ENCODE measurements at places on chromosomes 11 and 22. TPM values are rescaled to one million over a fixed set of nuclear protein-coding genes. Genes with fewer than 3 reads are reported as not detected.
A peak's percentile ranks its signal among the peaks of the same experiment; 100 is the strongest.

The OR2D2 gene
- total RNA-seq: 0.20 TPM

The GLYAT gene
- not detected for total RNA-seq

The ZNF70 gene
- total RNA-seq: 3.1 TPM

The ANKK1 gene
- total RNA-seq: 0.12 TPM

The LRRC56 gene
- 1.9 TPM for total RNA-seq

The IL10RA gene
- 3.1 TPM for total RNA-seq

The IRAG1 gene
- total RNA-seq: 2.1 TPM

- H3K27me3 ChIP-seq: no peaks in the 10 kb centered on the region
- peak; percentile 60 for DNase-seq
- H3K4me1 ChIP-seq: no peaks in the 10 kb centered on the region
- no peaks in the 10 kb centered on the region for H3K36me3 ChIP-seq
- H3K27ac ChIP-seq: peak overlapping the region; percentile 33
These were observed 49.5 kb upstream of the SMIM38 start for GRCh38 chr11:69106031-69106811.

- no peak overlapping the region for H3K27ac ChIP-seq
- DNase-seq: no peak
- H3K27me3 ChIP-seq: no peaks in the 10 kb centered on the region
- no peak overlapping the region for H3K4me3 ChIP-seq
These were observed 14.6 kb upstream of the CTSC start for GRCh38 chr11:88352139-88352538.

GRCh38 chr11:68840661-68841653 lies 759 bp downstream of the CPT1A start:
- H3K4me1 ChIP-seq: peaks cover 28% of the 10 kb centered on the region
- H3K27ac ChIP-seq: peak overlapping the region; percentile 99
- H3K27me3 ChIP-seq: no peaks in the 10 kb centered on the region

DNA sequence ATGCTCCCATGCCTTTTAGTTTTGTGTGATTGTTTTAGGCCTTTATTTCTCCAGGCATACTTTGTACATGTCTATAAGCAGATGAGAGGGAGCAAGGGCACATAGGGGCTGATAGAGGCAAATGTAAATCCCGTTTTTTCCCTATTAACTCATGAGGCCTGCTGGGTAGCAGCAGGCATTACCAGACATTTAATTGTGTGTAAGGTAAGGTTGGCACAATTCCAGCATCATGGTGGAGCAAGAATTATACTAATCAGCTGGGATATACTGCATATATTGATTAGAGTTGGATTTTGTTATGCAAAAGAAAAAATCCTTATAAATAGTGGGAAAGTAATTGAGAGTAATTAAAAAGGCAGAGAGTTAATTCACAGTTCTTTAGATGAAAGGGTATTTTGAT lies 12.2 kb downstream of the FAT3 start:
- H3K36me3 ChIP-seq: no peaks in the 10 kb centered on the region
- H3K27me3 ChIP-seq: no peaks in the 10 kb centered on the region
- no peak for DNase-seq
- no peak overlapping the region for H3K27ac ChIP-seq

DNA sequence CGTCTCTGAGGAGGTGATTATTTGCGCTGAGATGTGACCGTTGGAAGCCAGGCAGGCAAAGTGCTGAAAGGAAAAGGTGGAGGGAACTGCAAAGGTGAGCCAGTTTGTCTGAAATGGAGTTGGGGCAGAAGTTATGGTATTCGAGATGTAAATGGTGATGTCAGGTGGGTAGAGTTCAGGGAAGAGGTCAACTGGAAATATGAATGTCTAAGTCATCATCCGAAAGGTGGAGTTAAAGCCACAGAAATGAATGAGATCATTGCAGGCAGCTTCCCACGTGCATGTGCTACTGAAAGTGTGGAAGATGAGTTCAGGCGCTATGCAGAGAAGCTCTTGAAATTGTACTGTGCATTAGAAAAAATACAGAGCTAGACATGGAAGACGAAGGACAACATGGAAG lies 2.2 kb upstream of the BPIFC start:
- no peaks in the 10 kb centered on the region for H3K36me3 ChIP-seq
- no peak for DNase-seq
- no peak overlapping the region for H3K27ac ChIP-seq
- no peak overlapping the region for H3K4me3 ChIP-seq

DNA sequence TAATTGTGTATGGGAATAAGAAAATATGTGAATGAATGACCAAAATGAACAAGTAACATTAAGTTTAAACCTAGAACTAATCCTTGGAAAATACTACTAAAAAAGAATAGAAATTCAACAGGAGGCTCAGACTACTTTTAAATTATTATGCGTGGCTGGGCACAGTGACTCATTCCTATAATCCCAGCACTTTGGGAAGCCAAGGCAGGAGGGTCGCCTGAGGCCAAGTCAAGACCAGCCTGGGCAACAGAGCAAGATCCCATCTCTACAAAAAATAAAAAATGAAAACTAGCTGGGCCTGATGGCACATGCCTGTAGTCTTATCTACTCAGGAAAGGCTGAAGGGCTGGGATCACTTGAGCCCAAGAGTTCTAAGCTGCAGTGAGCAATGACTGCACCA lies 85.4 kb upstream of the CLNS1A start:
- no peaks in the 10 kb centered on the region for H3K27me3 ChIP-seq
- H3K4me3 ChIP-seq: no peak overlapping the region
- no peak overlapping the region for H3K27ac ChIP-seq
- no peaks in the 10 kb centered on the region for H3K4me1 ChIP-seq
- no peak for DNase-seq

DNA sequence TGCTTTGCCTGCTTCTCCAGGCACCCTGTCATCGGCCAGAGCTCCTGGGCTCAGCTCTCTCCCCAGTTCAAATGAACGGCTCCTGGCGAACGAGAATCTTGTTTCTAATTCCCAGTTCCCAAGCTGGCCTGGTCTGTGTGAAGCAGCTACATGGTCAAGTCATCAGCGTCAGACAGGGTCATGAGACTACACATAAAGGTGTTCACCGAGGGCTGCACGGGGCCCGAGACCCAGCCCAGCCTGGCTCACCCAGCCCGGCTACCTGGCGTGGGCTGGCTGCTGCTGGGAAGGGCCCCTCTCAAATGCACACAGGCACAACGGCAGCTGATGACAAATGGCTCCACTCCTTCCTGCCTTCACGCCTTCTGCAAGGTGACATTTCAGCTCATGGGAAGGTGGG lies 14.6 kb upstream of the CELSR1 start:
- no peak overlapping the region for H3K4me3 ChIP-seq
- no peak overlapping the region for H3K27ac ChIP-seq
- H3K27me3 ChIP-seq: no peaks in the 10 kb centered on the region
- no peak for DNase-seq
- no peaks in the 10 kb centered on the region for H3K36me3 ChIP-seq

DNA sequence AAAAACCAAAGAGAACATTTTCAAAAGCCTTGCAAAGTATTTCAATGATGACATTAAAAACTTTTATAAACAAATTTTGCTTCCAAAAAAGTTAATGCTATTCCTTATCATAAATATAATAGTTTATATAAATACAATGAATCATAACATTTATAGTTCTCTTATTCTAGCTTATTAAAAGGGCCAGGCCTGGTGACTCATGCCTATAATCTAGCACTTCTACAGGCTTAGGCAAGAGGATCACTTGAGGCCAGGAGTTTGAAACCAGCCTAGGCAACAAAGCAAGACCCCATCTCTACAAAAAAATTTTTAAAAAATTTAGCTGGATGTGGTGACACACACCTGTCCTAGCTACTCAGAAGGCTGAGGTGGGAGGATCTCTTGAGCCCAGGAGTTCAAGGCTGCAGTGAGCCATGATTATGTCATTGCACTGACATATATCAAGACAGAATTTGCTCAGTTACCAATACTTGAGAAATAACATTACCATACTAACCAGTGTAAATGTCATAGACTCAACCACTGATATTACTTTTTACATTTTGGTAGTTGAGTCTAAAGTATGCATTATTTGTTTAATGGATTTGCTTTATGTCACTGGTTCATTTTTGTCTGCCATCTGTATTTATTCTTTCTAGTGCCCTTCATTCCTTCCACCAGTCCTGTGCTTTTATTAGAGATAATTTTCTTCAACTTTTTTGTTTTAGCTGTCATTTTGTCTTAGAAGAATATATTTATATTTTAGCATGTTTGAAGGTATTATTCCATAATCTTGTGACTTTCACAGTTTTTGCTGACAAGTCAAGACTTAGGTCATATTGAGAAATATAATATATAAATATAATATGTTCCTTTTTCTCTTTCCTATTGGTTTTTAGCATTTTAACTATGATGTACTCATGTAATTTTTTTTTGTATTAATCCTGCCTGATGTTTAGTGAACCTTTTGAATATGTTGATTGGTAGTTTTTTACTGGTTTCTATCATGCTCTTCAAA lies 56.2 kb downstream of the CYP2R1 start:
- no peak overlapping the region for H3K27ac ChIP-seq
- no peaks in the 10 kb centered on the region for H3K36me3 ChIP-seq

DNA sequence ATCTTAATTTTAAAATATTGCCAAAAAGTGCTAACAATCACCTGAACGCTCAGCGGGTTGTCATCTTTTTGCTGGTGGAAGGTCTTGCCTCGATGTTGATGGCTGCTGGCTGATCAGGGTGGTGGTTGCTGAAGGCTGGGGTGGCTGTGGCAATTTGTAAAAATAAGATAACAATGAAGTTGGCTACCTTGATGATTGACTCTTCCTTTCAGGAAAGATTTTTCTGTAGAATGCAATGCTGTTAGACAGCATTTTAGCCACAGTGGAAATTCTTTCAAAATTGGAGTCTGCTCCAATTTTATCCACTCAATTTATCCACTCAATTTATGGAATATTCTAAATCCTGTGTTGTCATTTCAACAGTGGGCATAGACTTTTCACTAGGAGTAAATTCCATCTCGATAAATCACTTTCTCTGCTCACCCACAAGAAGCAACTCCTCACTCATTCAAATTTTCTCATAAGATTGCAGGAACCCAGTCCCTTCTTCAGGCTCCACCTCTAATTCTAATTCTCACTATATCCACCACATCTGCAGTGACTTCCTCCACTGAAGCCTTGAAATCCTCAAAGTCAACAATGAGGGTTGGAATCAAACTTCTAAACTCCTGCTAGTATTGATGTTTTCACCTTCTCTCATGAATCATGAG lies 78.8 kb downstream of the LINC01488 start:
- H3K4me1 ChIP-seq: no peaks in the 10 kb centered on the region
- H3K4me3 ChIP-seq: no peak overlapping the region
- DNase-seq: no peak
- H3K27ac ChIP-seq: no peak overlapping the region
- H3K36me3 ChIP-seq: no peaks in the 10 kb centered on the region

DNA sequence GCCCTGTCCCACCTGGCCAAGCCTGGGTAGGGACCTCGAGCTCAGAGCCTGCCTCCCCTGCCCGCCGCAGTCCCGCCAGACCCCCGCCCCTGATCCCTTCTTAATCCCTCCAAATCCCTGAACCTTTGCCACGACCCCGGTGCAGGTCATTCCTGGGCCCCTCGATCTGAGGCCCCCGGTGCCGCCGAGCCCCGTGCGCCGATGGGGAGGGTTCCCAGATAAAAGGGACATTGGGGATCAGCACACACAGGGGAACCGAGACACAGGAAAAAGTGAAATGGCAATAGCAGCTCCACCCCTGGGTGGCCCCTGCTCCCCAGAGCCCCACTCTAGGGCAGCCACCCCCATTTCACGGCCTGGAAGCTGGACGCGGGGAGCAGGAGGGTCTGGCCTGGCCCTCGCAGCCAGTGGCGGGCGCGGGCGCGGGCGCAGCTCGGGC lies 1.3 kb upstream of the WNT7B start:
- no peaks in the 10 kb centered on the region for H3K36me3 ChIP-seq
- no peaks in the 10 kb centered on the region for H3K4me1 ChIP-seq
- no peak overlapping the region for H3K27ac ChIP-seq
- DNase-seq: no peak
- peak overlapping the region; percentile 45 for H3K4me3 ChIP-seq
- H3K27me3 ChIP-seq: peaks cover 3% of the 10 kb centered on the region

DNA sequence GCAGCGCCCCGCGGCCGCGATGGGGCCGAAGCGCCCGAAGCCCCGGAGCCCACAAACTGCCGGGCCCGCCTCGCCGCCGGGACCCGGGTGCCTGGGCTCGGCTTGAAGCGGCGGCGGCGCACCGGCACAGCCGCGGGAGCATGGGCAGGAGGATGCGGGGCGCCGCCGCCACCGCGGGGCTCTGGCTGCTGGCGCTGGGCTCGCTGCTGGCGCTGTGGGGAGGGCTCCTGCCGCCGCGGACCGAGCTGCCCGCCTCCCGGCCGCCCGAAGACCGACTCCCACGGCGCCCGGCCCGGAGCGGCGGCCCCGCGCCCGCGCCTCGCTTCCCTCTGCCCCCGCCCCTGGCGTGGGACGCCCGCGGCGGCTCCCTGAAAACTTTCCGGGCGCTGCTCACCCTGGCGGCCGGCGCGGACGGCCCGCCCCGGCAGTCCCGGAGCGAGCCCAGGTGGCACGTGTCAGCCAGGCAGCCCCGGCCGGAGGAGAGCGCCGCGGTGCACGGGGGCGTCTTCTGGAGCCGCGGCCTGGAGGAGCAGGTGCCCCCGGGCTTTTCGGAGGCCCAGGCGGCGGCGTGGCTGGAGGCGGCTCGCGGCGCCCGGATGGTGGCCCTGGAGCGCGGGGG lies 346 bp downstream of the FJX1 start:
- H3K4me3 ChIP-seq: peak overlapping the region; percentile 48
- peaks cover 12% of the 10 kb centered on the region for H3K4me1 ChIP-seq
- peak; percentile 78 for DNase-seq
- no peaks in the 10 kb centered on the region for H3K27me3 ChIP-seq

- H3K4me3 ChIP-seq: no peak overlapping the region
- H3K27me3 ChIP-seq: no peaks in the 10 kb centered on the region
- H3K36me3 ChIP-seq: no peaks in the 10 kb centered on the region
These were observed 1098.6 kb upstream of the CCDC90B start for GRCh38 chr11:84384731-84385130.

- no peaks in the 10 kb centered on the region for H3K27me3 ChIP-seq
- H3K4me1 ChIP-seq: peaks cover 15% of the 10 kb centered on the region
- peak overlapping the region; percentile 5 for H3K27ac ChIP-seq
- H3K36me3 ChIP-seq: peaks cover 6% of the 10 kb centered on the region
- DNase-seq: no peak
- H3K4me3 ChIP-seq: no peak overlapping the region
These were observed 4.6 kb upstream of the BACE1-AS start for GRCh38 chr11:117286588-117286987.

DNA sequence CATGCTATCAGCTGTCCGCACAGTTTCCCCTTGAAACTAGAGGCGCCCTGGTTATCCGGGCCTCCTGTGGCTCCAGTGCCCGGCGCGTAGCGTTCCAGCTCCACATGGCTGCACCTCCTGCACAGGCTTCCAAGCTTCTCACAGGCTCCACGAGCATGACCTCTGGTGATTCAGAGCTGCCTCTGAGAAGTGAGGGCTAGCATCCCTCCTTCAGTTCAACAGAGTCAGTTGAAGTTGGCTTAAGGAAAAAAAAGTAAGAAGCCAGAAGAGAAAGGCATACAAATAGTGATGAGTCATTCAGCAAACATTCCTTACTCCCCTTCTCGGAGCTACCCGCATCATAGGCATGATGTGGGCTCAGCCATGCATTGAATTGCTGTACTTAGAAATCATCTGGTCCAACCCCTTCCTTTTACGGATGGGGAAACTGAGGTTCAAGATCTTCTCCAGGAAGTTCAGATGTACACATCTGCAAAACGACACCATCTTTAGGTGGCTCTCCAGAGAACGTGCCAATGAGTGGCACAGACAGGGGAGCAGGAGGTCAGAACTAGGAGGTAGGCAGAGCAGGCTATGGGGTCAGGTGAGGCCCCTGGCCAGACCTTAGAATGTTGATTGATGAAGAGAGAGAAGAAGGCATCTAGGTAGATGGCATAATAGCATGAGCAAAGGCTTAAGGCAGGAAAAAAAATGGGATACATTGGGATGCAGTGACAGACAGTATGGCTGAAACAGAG lies 216.3 kb upstream of the TBCEL start:
- no peaks in the 10 kb centered on the region for H3K36me3 ChIP-seq
- no peak for DNase-seq
- H3K27me3 ChIP-seq: peaks cover 6% of the 10 kb centered on the region
- no peak overlapping the region for H3K27ac ChIP-seq
- no peaks in the 10 kb centered on the region for H3K4me1 ChIP-seq

- H3K27ac ChIP-seq: no peak overlapping the region
These were observed 11.6 kb downstream of the MRGPRF start for GRCh38 chr11:69001243-69002081.
